ENCODE measurements at places on chromosomes 4 and X.
A peak's percentile ranks its signal among the peaks of the same experiment; 100 is the strongest.

GRCh38 chr4:41763729-41764128 is 15.2 kb upstream of the PHOX2B start:
- no peak for DNase-seq

DNA sequence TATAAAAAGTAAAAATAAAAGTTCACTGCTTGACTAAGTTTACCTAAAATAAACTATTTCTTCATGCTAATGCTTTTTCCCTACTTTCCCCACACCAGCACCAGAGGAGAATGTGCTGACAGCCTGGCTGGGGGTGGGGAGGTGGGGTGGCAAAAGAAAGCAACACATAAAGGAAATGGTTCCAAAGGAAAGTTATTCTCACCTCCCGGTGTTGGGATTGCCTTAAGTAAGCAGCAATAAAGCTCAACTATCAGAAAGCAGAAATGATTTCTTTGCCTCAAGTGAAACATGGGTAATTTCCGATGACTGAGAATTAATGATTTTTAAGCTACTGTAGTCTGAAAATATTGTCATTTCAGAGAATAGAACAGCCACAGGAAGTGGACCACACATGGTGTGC is 84.5 kb upstream of the DKK2 start:
- DNase-seq: no peak

DNA sequence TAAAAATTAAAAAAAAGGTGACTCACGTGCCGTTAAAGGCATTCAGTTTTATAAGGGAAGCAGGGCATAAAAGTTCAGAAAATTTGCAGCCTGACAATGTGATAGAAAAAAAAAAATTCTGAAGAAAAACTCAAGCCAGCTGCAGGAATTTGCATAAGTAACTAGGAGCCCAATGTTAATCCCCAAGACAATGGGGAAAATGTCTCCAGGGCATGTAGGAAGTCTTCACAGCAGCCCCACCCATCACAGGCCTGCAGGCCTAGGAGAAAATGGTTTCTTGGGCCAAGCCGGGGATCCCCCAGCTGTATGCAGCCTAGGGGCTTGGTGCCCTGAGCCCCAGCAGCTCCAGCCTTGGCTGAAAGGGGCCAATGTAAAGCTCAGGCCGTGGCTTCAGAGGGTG is 31.2 kb downstream of the CHM start:
- DNase-seq: no peak

DNA sequence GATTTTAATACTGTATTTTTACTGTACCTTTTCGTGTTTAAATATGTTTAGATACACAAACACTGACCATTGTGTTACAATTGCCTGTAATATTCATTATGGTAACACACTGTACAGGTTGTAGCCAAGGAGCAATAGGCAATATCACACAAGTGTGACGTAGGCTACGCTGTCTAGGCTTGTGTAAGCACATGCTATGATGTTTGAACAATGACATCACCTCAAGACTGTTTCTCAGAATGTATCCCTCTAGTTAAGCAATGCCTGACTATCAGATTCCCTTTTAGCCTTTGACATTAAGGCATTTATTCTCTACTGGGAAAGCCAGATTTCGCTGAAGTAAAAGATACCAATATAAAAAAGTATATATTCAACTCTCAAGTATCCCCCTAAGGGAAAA is 66.2 kb downstream of the VCX3A start:
- DNase-seq: no peak

- DNase-seq: no peak
Observed at GRCh38 chrX:68763481-68763880, 65.3 kb upstream of the EFNB1 start.

DNA sequence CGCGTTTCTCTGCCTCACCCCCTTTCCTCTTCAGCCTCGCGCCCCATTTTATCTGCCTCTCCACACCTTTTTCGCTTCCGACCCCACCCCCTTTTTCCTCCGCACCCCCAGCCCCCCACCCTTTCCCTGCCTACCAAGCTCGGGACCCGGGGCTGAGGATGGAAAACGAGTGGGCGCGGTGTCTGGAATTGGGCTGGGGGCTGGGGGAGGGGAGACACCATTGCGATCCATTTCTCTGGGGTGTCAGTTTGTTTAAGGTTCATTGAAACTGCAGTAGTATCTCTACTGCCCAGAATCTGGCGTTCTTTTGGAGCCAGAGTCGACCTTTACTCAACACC is 707 bp downstream of the SLC9A6 start:
- DNase-seq: no peak

GRCh38 chrX:6909396-6909795 is 238.1 kb upstream of the STS start:
- DNase-seq: no peak

DNA sequence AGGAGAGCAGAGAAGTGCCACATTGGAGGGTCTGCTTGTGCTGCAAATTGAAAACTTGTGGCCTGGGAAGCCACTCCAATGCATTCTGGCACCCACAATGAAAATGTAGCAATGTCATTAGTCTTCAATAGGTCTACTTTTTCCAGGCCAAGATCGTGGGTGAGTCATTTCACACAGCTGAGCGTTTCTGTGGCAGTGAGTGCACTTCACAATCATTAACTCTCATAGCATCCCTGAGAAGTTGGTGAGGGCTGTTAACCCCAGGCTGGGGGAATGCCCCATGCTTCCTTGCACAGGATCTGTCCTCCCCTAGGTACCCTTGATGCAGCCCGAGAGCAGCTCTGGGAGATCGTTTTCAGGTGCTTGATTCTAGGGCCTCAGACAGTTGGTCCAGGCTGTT is 196.8 kb upstream of the ATP6AP2 start:
- DNase-seq: no peak

GRCh38 chr4:26719954-26720552 is 136.2 kb downstream of the TBC1D19 start:
- DNase-seq: no peak

GRCh38 chrX:20330545-20330944 is 63.8 kb upstream of the RPS6KA3 start:
- DNase-seq: no peak

GRCh38 chr4:173703021-173703420 is 173.0 kb upstream of the HAND2 start:
- DNase-seq: no peak

- no peak for DNase-seq
Observed at GRCh38 chr4:177380730-177381287, 61.4 kb downstream of the AGA start.

DNA sequence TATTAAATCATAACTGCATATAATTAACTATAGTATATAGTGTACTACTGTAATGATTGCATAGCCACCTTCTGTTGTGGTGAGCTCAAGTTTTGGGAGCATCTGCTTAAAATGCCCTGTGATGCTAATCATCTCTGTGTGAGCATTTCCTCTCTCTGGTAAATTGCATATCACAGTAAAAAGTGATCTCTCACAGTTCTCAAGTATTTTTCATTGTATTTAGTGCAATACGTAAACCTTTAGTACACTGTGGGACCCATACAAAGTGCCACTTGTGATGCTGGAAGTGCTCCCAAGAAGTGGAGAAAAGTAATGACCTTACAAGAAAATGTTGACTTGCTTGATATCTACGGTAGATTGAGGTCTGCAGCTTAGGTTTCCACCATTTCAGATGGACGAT is 82.0 kb downstream of the WWC2 start:
- DNase-seq: no peak

DNA sequence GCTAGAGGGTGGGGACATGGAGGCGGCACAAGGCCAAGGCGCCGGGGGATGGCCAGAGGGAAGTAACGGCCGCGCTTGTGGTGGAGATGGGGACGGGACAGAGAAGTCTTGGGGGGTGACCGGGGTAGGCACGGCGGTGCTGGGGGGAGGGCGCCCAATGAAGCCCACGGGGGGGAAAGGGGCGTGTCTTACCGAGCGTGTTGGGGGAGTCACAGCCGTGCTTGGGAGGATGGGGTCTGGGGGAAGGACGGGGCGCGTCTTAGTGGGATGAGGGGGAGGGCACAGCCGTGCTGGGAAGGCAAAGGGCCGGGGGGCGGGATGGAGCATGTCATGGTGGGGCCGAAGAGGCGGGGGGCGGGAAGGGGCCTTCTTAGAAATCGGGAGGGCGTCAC is 952 bp downstream of the ARSD start:
- DNase-seq: peak; percentile 24

DNA sequence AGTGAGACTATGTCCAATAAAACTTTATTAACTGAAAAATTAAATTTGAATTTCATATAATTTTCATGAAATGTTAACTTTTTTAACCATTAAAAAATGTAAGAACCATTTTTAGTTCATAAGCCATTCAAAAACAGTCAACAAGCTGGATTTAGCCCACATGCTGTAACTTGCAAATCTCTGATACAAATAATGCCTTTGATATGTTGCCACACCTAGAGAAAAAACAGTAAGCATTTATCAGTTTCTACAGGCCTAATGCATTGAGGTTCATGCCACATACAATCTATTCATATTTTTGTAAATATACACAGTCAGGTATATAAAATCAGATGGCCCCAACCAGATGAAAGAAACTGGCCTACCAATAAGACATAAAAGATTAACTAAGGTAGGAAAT is 52.8 kb downstream of the LCORL start:
- DNase-seq: no peak

DNA sequence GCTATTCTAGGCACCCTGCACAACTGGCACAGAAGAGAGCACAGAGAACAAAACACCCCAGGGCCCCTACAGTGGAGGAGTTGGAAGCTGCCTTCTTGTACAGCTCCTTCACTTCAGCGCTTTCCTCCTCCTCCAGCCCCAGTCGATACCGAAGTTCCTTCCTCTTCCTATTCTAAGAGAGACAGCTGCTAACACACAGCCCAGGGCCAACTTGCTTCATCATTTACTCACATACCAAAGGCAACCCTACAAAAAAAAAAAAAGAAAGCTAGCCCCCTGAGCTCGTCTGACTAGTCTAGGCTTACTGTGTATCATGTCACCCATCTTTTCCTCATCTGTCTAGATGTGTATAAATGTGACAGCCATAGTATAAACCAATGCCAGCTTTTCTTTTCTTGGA is 64.5 kb downstream of the MID1 start:
- no peak for DNase-seq
